Stimulated activated CD4-positive, alpha-beta T cell treated with anti-CD3 and anti-CD28 coated beads, TNF-alpha, amount 100 ng/mL, for 24 hours (primary cell): ENCODE measurements at places on chromosomes 12 and 14.

DNA sequence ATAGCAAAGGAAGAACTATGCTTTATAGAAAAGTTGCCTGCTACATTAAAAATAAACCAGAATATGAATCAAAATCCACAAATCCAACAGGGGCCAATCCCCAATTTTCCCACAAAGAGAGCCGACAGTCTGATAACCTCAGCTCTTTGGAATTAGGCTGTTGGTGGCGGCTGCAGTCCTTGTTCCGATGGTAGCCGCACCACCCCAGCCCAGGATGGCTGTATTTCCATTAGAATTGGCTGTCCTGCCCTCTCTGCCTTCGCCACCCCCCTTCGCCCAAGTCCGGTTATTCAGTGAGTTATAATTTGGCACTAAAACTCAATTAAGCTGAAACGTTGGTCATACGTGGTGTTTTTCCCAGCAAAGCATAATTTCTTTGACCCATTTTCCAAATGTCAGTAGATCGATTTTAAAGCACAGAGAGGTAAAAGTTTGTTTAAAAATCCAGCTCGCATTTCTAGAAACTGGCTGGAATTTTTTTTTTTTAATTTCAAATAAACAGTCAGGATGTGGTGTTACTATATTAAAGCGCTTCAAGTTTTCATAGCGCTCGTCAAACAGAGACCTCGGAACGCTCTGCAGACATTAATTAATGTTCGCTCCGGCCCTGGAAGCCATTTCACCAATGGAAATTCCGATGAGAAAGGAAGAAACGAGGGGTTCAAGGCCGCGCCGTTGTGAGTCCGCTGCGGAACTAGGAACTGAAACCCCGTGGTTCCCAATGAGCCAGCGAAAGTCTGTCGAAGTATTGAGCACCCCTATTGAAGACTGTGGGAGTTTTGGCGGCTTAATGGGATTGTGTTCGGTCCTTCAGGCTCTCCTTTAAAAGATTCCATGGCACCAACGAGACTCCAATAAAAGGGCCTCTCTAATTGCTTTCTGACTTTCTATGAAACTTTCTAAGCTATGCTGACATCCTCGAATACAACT, 104.8 kb upstream of the DIO3 start:
- DNase-seq: no peak

DNA sequence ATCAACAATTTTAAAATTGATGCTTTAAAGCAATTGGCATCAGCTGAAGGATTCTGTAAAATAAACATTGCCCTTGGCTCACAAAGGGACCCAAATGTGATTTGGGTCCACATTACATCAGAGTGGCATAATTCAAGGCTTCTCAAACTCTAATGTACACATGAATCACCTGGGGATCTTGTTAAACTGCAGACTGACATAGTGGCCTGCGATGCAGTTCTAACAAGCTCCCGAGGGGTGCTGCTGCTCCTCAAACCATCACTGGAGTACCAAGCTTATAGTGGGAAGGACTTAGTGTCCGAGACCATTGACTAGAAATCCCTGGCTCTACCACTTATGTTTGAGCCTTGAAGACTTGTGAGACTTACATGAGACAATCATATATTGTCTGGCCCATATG, 31.8 kb upstream of the DNM1L start:
- no peak for DNase-seq

DNA sequence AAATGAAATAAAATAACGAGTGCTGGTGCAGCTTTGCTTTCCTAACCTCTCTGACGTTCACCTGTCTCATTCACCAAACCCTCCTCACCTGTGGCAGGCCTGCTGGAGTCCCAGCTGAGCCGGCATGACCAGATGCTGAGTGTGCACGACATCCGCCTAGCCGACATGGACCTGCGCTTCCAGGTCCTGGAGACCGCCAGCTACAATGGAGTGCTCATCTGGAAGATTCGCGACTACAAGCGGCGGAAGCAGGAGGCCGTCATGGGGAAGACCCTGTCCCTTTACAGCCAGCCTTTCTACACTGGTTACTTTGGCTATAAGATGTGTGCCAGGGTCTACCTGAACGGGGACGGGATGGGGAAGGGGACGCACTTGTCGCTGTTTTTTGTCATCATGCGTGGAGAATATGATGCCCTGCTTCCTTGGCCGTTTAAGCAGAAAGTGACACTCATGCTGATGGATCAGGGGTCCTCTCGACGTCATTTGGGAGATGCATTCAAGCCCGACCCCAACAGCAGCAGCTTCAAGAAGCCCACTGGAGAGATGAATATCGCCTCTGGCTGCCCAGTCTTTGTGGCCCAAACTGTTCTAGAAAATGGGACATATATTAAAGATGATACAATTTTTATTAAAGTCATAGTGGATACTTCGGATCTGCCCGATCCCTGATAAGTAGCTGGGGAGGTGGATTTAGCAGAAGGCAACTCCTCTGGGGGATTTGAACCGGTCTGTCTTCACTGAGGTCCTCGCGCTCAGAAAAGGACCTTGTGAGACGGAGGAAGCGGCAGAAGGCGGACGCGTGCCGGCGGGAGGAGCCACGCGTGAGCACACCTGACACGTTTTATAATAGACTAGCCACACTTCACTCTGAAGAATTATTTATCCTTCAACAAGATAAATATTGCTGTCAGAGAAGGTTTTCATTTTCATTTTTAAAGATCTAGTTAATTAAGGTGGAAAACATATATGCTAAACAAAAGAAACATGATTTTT, 17.1 kb upstream of the AMN start:
- DNase-seq: no peak

GRCh38 chr12:7460375-7461259, 16.7 kb upstream of the CD163L1 start:
- DNase-seq: peak; percentile 39

DNA sequence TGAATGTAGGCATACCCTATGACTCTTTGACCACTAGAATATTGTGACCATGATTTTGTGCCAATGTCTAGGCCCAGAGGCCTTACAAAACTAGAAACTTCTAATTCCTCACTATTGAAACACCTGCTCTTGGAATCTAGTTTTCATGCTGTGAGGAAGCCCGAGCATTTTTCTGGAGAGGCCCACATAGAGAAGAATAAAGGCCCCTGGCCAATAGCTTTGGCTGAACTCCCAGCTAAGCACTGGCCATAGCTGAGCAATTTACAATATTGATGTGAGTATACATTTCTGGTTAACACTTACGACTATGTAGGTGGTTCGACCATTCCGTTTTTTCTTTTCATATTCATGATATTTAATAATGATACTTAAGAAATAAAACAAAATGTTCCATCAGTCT, 190.3 kb downstream of the KCNH5 start:
- DNase-seq: no peak

DNA sequence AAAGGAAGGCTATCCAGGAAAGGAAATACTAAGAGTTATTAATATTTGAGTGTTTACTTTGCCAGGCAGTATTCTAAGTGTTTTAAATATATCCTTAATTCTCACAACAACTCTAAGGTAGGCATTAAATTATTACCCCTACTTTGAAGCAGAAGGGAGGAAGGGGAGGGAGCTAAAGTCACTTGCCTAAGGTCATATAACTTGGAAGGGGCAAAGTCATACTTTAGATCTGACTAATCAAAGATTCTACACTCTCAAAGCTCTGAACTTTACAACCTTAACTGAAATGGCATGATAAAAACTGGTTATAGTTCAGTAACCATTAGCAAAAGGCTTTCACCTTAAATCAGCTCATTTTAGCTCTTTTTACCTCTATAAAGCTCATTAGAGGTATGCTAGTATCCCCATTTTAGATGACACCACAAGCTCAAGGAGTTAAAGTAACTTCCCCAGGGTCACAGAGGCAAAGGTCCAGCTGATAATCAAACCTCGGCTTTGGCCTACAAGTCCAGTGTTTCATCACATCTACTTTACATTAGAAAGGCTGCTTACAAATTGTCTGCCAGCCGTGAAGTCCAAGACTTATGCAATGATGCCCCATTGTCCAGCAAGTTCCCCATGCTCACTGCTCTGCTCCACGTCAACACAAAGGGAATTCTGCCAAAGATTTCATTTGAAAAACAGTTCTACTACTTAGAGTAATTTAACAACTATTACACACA, 223.9 kb downstream of the MED13L start:
- DNase-seq: no peak

- DNase-seq: no peak
These were observed 88.9 kb downstream of the PTGER2 start for GRCh38 chr14:52402812-52403526.

DNA sequence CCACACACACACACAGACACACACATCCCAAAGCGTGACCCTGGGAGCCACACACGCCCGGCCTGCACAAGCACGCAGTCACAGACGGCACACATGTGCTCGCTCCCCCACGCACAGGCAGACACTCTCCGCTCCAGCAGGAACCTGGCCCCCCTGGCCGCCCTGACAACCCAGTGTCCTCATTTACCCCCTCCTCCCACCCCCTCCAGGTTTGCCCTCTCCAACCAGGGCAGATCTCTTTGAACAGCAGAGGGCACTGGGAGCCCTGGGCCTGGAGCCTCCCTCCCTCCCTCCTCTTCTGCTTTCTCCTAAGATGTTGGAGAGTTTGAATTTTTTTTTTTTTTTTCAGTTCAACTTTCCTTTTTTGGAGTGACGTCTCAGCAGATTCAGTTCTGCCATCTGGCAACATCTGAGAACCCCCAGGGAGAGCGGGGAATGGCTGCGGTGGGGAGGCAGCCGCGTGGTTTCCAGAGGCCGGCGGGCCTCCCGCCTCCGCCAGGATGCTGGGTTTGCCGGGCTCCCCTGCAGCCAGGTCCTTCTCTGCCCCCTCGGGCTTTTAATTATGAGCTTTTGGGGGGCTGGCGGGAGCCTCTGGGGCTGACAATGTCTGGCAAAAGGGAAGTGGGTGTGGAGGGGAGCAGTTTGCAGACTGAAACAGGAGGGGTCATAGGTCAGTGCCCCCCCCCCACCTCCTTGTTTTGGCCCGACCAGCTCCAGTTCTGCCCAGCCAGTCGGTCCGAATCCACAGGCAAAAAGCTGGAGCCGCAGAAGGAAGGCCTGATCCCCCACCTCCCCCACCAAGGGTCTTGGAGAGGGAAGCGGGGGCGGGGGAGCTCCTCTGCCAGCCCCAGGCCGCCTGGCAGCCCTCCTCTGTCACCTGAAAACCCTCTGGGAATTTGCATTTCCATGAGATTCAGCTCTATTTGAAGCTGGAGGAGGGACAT, 1.3 kb upstream of the NCOR2 start:
- no peak for DNase-seq

GRCh38 chr14:72810201-72810600, 83.7 kb downstream of the DPF3 start:
- DNase-seq: peak; percentile 59
